NCI-H526 treated with DMSO at 0.1 percent for 48 hours (cell line): ENCODE measurements at places on chromosomes 7 and 10.
A peak's percentile ranks its signal among the peaks of the same experiment; 100 is the strongest.

DNA sequence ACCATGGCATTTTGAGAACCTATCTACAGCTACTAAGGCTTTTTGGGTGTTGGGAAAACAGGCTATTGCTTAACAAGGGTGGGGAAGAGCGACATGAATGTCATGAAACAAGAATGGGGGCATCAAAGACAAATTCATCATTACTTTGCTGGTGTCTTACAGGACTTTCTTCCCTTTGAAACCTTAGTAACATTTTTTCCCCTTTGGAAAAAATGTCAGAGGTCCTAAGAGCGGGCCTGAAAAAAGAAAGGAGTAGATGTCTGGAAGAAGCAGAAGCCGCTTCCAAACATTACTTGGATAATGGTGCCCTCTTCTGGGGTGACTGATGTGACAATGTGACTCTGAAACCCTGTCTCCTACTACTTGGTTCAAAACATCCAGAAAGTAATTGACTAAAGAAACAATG is 3.8 kb upstream of the DDX50 start:
- peak; percentile 54 for DNase-seq

GRCh38 chr7:151923097-151923876 is 33.0 kb upstream of the GALNTL5 start:
- DNase-seq = no peak

- DNase-seq = no peak
Measured at GRCh38 chr10:60565492-60565891, 175.8 kb upstream of the ANK3 start.

DNA sequence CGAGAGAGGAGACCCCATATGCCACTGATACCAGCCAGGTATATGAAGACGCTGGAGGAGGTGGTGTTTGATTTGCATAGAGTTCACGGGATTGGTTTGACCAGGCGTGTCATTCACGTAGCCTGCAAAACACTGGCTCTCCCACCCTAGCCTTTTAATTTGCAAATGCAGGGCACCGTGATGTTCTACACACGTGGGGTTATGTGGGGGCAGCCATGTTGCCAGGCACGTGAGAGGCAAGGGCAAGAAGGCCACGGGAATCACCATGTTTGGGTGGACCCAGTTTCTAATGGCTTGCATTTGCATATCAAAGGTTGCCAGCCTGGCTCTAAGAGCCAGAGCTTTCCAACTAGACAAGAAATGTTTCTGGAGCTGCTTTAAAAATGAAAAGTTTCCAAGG is 117.2 kb upstream of the LYZL1 start:
- DNase-seq = no peak

DNA sequence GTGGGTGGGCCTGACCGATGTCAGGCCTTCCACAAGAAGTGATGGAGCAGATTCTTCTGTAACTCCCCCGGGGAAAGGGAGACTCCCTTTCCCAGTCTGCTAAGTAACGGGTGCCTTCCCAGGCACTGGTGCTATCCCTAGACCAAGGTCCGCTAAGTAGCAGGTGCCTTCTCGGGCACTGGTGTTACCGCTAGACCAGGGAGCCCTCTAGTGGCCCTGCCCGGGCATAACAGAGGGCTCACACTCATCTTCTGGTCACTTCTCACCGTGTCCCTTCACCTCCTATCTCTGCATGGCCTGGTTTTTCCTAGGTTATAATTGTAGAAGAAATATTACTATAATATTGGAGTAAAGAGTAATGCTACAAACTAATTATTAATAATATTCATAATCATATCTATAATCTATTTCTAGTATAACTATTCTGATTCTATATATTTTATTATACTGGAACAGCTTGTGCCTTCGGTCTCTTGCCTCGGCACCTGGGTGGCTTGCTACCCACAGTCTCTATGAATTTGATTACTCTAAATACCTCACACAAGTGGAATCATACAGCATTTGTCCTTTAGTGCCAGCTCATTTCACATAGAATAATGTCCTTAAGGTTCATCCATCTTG is 1378.7 kb downstream of the XPNPEP1 start:
- DNase-seq = peak; percentile 20

GRCh38 chr10:71480662-71481061 is 83.9 kb downstream of the CDH23 start:
- no peak for DNase-seq

DNA sequence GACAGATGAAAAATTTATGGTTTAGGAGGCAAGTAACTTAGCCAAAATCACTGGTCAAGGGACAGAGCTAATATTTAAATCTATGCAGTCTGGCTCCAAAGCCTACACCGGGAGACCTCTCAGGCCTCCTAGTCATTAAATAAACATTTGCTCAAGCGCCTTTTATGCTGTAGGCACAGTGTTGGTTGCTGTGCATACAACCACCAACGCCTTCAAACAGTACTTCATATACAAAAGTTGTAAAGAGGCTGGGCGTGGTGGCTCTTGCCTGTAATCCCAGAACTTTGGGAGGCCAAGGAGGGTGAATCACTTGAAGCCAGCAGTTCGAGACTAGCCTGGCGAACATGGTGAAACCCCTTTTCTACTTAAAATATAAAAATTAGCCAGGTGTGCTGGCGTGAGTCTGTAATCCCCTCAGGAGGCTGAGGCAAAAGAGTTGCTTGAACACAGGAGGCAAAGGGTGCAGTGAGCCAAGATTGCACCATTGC is 159.8 kb downstream of the MAGI2 start:
- DNase-seq = no peak

- DNase-seq = no peak
Measured at GRCh38 chr10:18293536-18294510, 153.6 kb downstream of the CACNB2 start.

DNA sequence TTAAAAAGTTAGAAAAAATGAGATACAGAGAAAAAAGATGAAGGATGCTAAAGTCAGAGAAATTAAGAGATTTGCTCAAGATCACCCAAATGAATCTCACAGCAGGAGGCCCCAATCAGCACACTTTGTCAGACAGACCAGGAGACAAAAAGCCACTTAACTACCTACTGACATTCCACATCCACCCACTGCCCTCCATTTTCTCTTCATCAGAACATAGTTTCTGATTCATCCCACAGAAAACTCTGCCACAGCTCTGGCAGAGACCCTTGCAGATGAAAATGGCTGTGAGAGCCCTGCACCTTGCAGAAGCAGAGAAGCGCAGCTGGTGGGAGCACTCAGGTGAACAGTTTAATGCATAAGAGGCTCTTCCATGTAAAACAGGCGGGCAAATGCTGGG is 26.6 kb downstream of the DGKI start:
- no peak for DNase-seq

GRCh38 chr7:113483657-113484056 is 365.3 kb upstream of the SMIM30 start:
- no peak for DNase-seq

DNA sequence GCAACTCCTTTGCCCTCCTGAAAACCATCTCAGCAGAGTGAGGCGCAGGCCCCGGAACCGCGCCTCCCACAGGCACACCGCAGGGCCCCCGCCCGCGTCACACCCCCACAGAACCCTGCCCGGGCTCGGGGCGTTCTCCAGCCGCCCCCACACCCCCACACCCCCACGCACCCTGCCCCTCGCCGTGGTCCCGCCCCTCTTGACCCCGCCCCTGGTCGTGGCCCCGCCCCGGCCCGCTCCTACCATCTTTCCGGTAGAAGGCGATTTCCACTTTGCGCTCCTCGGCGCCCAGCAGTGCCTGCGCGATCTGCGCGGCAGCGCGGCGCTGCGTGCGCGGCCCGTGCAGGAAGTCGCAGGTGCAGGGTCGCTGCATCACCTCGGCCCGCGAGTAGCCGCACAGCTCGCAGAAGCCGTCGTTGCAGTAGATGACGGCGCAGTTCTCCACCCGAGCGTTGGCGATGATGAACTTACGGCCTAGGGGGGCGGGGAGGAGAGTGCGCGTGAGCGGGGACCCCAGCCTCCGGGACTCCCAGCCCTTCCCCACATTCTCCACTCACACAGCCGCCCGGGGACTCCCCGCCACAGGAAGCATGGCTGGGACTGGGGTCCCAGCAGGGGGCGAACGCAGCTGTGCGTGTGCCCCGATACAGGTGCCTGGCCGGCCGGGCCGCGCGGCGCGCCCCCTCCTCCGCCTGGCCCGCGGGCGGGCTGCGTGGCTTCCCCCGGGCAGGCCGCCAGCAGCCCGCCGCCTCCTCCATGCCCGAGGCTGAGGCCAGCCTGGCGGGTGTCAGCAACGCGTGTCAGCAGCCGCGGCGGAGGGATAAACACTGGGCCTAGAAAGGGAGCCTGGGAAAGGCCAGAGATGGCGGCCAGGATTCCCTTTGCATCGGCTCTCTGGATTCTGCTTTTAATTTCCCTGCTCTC is 3.4 kb downstream of the KCNH2 start:
- DNase-seq = peak; percentile 60

- DNase-seq = no peak
Measured at GRCh38 chr7:49630513-49630912, 142.9 kb upstream of the VWC2 start.

GRCh38 chr7:158569858-158570323 is 17.7 kb downstream of the PTPRN2 start:
- DNase-seq = no peak

GRCh38 chr10:98098247-98098646 is 36.2 kb upstream of the R3HCC1L start:
- DNase-seq = no peak

DNA sequence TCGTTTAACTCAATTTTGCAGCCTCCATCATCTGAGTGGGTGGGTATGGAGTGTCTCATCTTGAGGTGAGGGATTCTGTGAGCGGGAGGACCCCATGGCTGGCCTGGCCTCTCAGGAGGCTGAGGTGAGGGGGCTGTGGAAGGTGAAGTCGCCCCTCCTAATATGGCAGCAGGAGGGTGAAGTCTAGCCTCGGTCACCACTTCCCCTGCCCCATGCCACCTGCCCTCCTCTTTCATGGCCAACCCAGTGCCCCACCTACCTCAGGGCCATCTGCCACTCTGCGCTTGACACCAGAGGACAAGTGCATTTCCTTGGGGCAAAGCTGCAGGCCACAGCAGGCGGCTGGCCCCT is 8.7 kb downstream of the RASGEF1A start:
- no peak for DNase-seq

- no peak for DNase-seq
Measured at GRCh38 chr10:128095027-128095752, 31.0 kb downstream of the MKI67 start.

DNA sequence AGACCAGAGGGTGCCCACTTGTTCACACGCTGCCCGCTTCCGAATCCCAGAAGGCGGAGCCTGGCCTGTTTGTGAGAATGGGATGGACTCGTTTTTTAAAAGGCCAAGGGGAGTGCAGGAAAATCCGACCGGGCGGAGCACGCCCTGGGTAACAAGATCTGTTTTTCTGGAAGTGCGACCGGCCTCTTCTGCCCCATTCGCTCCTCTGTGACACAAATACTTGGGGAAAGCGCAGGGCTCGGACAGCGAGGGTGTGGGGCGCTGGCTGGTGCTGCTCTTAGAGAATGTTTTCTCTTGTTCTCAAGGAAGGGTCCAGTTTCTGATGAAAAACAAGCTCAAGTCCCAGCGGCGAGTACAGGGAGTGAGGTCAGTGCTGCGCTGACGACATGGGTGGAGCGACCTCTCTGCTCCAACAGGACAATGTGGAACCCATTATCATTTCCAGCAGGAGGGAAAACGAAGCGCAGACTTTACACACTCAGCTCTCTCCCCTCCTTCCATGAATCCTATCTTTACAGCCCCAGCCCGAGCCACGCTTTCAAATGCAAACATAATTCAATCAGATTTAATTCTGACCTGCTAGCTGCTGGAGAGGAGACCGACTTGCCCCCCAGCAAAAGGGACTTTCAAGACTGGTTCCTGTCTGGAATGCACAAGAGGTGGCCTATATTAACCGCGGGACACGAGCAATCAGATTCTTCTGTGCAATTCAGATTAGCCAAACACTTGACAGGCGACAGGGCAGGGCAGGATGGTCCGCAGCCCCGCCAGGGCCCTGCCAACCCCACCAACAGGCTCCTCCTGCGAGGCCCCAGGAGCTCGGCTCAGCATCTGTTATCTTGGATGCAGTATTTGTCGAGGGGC is 1.1 kb downstream of the RADIL start:
- DNase-seq = no peak

- DNase-seq = peak; percentile 19
Measured at GRCh38 chr10:18659819-18660535, 746 bp downstream of the ARL5B start.

DNA sequence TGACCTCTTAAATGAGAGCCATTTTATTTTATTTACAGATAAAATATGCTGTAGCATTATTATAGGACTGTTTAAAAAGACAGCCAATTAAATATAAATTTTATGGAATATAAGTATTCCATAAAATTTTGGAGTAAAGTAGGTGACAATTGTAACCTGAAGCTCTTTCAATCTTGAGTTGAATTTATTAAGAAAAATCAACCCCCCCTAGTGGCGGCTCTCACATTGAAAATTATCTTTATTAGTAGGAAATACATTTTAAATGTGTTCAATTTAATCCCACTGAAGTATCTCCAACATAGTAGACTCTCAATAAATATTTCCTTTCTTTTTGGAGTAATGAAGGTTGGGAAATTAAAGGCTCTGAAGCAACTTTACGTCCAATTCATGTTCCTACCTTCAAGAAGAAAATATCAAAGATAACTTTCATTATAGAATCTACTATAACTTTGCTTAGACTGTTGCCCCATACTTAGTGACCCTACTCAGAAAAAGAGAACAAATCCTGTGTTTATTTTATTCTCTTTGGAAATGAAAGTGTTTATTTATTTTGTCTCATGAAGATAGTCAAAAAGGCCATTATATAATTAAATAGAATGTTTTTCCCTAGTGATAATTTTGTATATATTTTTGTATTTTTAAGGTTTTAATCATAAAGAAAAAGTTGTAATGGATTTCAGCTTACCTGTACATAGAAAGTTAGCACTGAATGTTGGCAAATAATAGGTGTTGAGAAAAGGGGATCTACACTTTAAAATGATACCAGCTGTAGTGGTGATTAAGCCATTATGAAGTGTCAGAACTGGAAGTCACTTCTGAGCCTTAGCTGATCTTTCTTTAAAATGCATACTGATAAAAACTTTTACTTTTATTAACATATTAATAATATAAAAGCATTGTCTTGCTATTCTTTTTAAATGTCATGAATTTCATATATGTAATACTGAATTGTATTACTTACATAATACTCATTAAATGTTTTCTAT is 3.3 kb downstream of the AHR start:
- DNase-seq = peak; percentile 25

GRCh38 chr10:62810156-62810902 is 5.8 kb downstream of the ADO start:
- DNase-seq = no peak

GRCh38 chr7:36283711-36284130 is 105.9 kb upstream of the ANLN start:
- DNase-seq = no peak

DNA sequence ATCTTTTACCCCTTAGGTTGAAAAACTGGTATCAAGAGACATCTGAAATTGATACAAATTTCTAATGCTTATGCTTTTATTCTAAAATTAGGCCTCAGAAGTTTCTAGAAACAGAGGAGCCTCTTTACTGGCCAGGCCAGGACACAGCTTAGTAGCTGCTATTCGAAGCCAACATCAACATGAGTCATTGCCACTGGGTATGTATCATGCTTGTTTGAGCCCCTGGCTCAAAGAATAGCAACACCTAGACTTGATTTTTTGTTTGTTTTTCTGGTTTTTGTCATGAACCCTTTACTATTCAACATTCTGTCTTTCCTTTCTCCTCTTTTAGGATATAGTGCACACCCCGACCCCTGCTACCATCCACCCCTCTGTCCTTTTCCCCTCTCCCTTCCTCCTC is 90.9 kb upstream of the STK17A start:
- DNase-seq = no peak

GRCh38 chr7:139232377-139232717 is 1.3 kb downstream of the UBN2 start:
- DNase-seq = peak; percentile 54
